ENCODE measurements at places on chromosomes 16 and 17. TPM values are rescaled to one million over a fixed set of nuclear protein-coding genes. Genes with fewer than 3 reads are reported as not detected.

DNA sequence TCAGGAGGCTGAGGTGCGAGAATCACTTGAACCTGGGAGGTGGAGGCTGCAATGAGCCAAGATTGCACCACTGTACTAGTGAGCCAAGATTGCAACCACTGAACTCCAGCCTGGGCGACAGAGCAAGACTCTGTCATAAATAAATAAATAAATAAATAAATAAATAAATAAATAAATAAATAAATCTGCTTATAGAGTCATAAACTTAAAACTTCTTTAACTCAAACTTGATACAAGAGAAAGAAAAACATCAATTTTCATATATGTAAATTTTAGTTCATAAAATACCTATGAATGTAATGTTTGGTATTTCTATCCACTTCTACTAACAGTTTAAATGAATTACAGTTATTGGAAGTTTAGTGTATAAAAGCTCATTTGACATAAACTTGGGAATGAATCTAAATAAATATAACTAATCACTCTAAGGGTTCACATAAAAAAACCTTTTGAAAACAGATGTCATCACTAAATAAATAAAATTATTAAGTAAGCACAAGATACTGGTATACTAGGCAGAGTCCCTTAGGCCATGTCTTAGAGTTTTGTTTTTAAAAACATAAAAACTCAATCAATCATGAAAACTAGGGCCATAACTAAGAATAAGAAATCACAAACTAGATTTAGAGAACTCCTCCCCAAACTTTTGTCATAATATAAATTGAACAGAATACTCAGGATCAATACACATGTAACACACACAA, 54.1 kb downstream of the SMURF2 start:
- no peaks in the 10 kb centered on the region for H3K27me3 ChIP-seq
- no peak for DNase-seq

- H3K36me3 ChIP-seq: no peaks in the 10 kb centered on the region
- no peak overlapping the region for H3K4me3 ChIP-seq
- no peak for DNase-seq
Observed at GRCh38 chr17:75530837-75531720, 5.6 kb downstream of the LLGL2 start.

DNA sequence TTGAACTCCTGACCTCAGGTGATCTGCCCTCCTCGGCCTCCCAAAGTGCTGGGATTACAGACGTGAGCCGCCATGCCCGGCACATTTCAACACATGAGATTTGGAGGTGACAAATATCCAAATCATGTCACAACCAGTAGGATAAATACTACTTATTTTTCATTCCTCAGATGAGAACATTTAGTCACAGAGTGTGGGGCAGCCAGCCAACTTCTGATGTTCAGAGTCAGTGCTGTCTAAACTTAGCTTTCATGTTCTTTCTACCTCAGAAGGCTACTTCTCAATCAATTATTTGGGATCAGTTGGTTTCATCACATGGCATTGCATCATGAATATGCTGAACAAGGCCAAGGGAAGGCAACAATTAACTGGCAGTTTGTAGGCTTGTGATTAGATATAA, 134.5 kb downstream of the CDH13 start:
- H3K4me1 ChIP-seq: peaks cover 9% of the 10 kb centered on the region
- H3K4me3 ChIP-seq: no peak overlapping the region
- no peak overlapping the region for H3K27ac ChIP-seq
- DNase-seq: no peak

GRCh38 chr17:386141-386876, 33.7 kb upstream of the RPH3AL start:
- 0 out of 2 replicates have a peak, but pooled peaks cover 4% of the 10 kb centered on the region for H3K27me3 ChIP-seq
- H3K4me1 ChIP-seq: peaks cover 16% of the 10 kb centered on the region
- peak overlapping the region; percentile 40 for H3K4me3 ChIP-seq

DNA sequence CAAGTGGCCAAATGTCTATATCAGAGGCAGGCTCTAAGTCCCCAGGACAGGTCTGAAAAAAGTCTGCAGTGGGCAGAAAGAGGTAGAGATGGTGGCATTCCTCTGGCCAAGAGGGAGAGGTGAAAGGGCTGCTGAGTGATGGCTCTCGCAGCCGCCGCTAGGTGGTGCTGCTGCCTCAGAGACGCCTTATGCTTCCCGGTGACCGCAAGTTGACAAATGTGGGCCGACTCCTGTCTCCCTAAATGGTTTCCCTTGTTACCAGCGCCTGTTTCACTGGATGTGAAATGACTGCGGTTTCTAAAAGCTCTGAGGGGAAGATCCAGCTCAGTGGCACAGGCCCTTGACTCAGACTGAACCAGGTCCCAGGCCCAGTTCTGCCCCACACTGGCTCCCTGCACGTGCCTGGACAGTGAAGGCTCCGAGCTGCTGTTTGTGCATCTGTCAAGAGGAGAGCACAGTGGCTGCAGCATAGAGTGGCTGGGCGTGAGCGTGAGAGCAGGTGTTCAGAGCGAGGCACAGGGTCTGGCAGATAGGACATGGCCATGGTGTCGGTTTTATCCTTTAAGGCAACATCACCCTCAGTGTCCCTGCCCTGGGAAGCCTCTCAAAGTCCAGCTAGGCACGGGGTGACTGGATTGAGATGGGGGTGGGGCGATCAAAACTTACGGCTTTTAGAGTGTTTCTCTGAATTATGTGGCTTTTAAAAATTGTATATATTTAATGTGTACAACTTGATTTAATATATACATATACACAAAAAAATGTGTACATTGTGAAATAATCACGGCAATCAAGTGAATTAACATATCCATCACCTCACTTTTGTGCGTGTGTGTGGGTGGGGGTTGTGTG, 19.9 kb downstream of the CLEC16A start:
- no peak overlapping the region for H3K27ac ChIP-seq
- peaks cover 28% of the 10 kb centered on the region for H3K36me3 ChIP-seq
- H3K4me1 ChIP-seq: peaks cover 21% of the 10 kb centered on the region

DNA sequence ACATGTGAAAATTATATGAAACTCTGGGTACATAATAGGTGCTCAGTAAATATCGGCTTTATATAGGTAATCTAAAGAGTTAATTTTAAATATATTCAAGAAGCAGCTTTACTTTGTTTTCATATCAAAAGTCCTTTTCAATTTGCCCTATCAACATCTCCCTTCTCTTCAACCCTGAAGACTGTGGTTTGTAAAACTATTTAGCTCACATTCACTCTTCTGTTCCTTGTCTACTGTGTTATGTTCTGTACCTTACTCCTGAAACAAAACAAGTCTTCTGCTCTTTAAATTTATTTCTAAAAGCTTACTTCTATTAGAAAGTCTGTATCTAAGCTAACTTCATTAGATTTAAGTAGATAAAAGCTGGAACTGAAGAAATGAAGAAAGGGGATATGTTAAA, 301.7 kb upstream of the PMFBP1 start:
- no peaks in the 10 kb centered on the region for H3K27me3 ChIP-seq
- H3K27ac ChIP-seq: peak overlapping the region; percentile 76
- DNase-seq: no peak
- H3K4me3 ChIP-seq: no peak overlapping the region
- peaks cover 29% of the 10 kb centered on the region for H3K4me1 ChIP-seq

DNA sequence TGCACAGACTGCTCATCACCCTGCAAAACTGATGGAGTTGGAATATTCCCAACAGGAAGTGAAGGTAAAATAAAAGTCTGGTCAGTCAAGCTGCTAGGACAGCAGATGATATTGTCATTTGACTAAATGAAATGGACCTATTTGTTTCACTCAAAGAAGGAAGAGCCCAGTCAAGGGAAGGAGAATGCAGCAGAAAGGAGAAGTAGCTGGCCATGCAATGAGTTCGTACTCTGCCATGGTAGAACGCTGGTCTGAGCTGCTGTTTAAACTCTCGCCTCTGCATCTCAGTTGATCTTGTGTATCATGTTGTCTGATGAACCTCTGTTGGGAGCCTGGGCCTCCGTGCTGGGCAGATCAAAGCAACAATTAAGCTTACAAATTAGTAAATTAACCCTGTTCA, 15.6 kb upstream of the YPEL2 start:
- no peak for DNase-seq
- no peak overlapping the region for H3K27ac ChIP-seq
- no peaks in the 10 kb centered on the region for H3K27me3 ChIP-seq
- H3K36me3 ChIP-seq: no peaks in the 10 kb centered on the region
- H3K4me3 ChIP-seq: no peak overlapping the region

DNA sequence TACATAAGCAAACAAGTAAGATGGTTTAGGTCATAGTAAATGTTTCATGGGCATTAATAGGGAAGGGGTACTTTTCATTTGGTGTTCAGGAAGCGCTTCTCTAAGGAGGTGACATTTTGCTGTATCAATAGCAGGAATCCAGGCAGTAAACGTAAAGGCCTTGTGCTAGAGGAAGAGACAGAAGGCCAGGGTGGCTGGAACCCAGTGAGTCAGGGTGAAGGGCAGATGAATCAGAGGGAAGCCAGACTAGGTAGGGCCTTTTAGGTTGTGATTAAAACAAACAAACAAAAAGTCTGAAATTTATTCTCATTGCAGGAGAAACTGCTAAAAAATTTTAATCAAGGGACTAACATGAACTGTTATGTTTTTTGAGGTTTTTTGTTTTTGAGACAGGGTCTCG, 6.5 kb downstream of the BMERB1 start:
- H3K4me1 ChIP-seq: peaks cover 30% of the 10 kb centered on the region
- H3K27me3 ChIP-seq: no peaks in the 10 kb centered on the region
- DNase-seq: peak; percentile 74
- peak overlapping the region; percentile 66 for H3K27ac ChIP-seq
- H3K4me3 ChIP-seq: no peak overlapping the region

DNA sequence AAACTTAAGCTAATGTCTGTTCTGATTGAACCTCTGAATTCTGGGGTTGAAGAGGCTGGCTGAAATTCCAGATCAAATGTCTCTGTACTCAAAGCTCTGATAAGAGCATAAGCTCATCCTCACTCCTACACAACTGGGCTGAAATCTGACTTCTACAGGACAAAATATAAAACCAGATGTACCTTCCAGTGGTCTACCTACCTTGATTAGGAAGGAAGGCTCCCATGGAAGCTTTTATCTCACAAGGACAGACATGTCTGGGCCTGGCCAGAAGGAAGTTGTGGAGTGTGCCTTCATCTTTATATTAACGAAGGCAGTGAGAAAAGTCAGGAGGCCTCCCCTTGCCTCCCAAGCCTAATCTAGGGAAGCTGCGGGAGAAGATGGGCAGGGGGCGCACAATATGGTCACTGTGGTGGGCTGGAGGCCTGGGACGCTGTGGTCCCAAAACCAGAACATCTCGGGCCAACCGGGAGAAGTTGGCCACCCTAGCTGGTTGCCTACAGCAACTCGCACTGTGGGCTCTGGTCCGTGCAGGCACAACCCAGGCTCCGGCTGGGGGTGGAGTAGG, 55.6 kb upstream of the LRRC37A3 start:
- H3K4me3 ChIP-seq: peak overlapping the region; percentile 66
- no peak for DNase-seq
- peak overlapping the region; percentile 82 for H3K27ac ChIP-seq
- peaks cover 25% of the 10 kb centered on the region for H3K4me1 ChIP-seq

GRCh38 chr16:51113236-51114125, 37.6 kb downstream of the SALL1 start:
- no peaks in the 10 kb centered on the region for H3K27me3 ChIP-seq
- H3K36me3 ChIP-seq: no peaks in the 10 kb centered on the region
- no peak for DNase-seq
- no peak overlapping the region for H3K27ac ChIP-seq

DNA sequence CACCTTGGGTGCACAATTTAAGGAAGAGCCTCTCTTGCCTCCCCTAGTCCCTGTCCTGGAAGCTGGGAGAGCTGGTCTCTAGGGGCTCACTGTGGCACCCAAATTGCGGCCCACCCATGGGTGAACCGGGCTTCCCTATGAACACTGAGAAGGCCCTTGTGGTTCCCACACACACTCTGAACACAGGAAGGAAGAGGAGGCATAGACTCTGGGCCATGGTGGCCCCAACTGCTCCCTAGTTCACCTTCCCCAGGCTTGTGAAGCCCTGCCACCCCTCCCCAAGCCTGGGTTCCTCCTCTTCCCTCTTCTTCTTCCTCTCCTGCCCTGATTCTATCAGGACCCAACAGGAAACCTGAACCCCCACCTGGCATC, 10.5 kb downstream of the SREBF1 start:
- H3K27ac ChIP-seq: no peak overlapping the region
- no peak for DNase-seq
- H3K4me3 ChIP-seq: no peak overlapping the region

The CTNS gene
- total RNA-seq: 8.9 TPM

The HSF5 gene
- total RNA-seq: not detected

The KRT25 gene
- not detected for total RNA-seq

The CLEC18A gene
- total RNA-seq: not detected

The USP6 gene
- total RNA-seq: not detected

The TAX1BP3 gene
- 293 TPM for total RNA-seq

The ATP1B2 gene
- total RNA-seq: not detected
